ENCODE measurements at places on chromosomes 11 and 22.

DNA sequence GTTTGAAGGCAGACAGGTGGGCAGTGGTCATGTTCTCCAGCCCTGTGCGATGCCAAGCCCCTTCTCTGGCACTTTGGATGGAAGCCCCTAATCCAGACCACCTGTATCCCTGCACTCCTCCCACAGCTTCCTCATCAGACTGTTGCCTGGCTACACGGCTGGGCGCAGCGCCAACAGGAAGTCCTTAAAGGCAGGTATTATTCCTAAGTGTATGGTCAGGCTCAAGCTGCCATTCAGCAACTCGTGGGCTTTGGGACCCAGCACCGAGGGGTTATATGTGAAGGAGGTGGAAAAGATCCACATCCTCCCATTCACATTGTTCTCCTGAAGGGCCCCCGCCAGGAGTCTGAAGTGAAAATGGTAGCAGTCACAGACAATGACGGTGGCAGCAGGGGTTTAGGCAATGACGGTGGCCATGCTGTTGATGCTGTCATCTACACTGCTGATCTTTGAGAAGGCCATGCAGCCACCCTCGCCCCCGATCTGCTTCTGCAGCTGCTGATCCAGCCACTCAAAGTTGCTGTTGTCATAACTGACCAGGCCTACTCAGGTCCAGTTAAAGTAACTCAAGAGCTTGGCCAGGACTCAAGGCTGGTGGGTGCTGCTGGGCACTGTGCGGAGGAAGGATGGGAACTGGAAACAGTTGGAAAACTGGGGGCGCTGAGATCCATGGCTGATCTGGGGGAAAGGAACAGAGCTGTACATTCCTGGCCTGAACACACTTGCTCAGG is 27.7 kb downstream of the OR6Q1 start:
- no peak overlapping the region for H3K4me3 ChIP-seq
- H3K4me1 ChIP-seq, result no peaks in the 10 kb centered on the region
- H3K27me3 ChIP-seq, result no peaks in the 10 kb centered on the region
- no peaks in the 10 kb centered on the region for H3K36me3 ChIP-seq

GRCh38 chr22:45240810-45241631 is at the start of gene KIAA0930:
TSS of gene KIAA0930 (minus strand) at chr22:45240894. CDS start at chr22:45240703, 191 bp downstream.
- peaks cover 4% of the 10 kb centered on the region for H3K36me3 ChIP-seq
- DNase-seq, result peak; percentile 86
- H3K4me1 ChIP-seq, result peaks cover 29% of the 10 kb centered on the region
- no peaks in the 10 kb centered on the region for H3K27me3 ChIP-seq

- H3K4me3 ChIP-seq, result no peak overlapping the region
- H3K36me3 ChIP-seq, result no peaks in the 10 kb centered on the region
- H3K27ac ChIP-seq, result no peak overlapping the region
- peaks cover 17% of the 10 kb centered on the region for H3K4me1 ChIP-seq
These were observed 151.4 kb downstream of the CACNA1I start for GRCh38 chr22:39722032-39722325.

- no peak overlapping the region for H3K4me3 ChIP-seq
- H3K4me1 ChIP-seq, result no peaks in the 10 kb centered on the region
- H3K36me3 ChIP-seq, result no peaks in the 10 kb centered on the region
- no peak for DNase-seq
- no peaks in the 10 kb centered on the region for H3K27me3 ChIP-seq
- no peak overlapping the region for H3K27ac ChIP-seq
These were observed 406.3 kb downstream of the CADM1 start for GRCh38 chr11:115097796-115098408.

- H3K27ac ChIP-seq, result no peak overlapping the region
- H3K36me3 ChIP-seq, result no peaks in the 10 kb centered on the region
- no peak overlapping the region for H3K4me3 ChIP-seq
- H3K4me1 ChIP-seq, result peaks cover 16% of the 10 kb centered on the region
These were observed 3.2 kb downstream of the GLB1L2 start for GRCh38 chr11:134334796-134335571.

GRCh38 chr11:88480223-88480622 is 142.7 kb upstream of the CTSC start:
- H3K4me1 ChIP-seq, result peaks cover 6% of the 10 kb centered on the region
- H3K27me3 ChIP-seq, result peaks cover 2% of the 10 kb centered on the region
- no peak for DNase-seq
- no peak overlapping the region for H3K4me3 ChIP-seq
- H3K27ac ChIP-seq, result no peak overlapping the region
- no peaks in the 10 kb centered on the region for H3K36me3 ChIP-seq

DNA sequence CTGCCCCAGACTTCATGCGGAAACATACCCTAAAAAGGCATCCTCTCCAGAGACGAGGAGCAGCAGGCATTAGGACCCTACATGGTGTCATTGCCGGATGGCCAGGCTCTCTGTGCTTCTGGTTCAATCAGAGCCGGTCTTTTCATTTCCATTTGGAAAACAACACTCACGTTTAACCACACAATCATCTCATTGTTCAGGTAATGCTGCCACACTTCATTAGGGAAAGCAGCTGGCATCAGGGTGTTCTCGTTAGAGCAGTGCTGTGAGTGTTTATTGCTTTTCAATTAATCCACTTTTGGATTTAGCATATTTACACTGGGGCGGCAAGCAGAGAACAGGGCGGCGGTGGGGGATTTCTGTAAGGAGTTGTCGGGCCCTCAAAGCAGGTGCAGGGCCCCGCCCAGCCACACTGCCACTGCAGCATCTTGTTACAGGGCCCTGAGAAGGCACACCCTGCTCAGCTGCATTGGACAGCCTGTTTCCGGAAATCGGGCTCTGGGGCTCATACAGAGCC is 338.6 kb downstream of the SHANK2 start:
- H3K4me1 ChIP-seq, result no peaks in the 10 kb centered on the region
- H3K27ac ChIP-seq, result no peak overlapping the region
- H3K27me3 ChIP-seq, result peaks cover 3% of the 10 kb centered on the region
- DNase-seq, result no peak
- no peak overlapping the region for H3K4me3 ChIP-seq

- peaks cover 10% of the 10 kb centered on the region for H3K27me3 ChIP-seq
- H3K4me3 ChIP-seq, result no peak overlapping the region
These were observed 38.4 kb downstream of the ZC3H12C start for GRCh38 chr11:110131386-110132123.
